ENCODE measurements at places on chromosomes 2 and 18.

GRCh38 chr18:57095884-57096283, 51.0 kb upstream of the BOD1L2 start:
- no peak for DNase-seq

DNA sequence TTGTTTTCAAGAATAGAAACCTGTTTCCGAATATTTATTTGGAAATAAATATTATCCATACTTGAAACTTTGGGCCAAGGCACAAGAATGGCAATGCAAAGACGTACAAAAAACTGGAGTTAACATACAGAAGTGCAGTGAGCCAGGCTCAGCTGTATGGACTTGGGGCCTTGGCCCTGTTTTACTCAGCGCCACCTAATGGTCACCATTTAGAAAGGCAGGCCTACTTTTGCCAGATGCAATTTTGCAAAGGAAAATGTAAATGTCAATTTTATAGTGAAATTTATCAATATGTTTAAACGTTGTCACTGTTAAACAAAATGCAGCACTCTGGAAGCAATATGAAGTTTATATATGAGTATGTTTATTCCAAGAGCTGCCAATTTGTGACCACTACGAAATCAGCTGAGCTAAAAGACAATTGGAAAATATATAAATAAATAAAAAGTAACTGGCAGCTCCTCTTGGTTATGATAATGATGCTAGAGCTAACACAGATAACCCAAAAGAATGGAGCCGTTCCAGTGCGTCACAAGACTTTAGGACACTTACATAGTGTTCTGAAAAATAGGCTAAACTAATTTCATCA, 155.0 kb downstream of the ARHGAP15 start:
- peak; percentile 41 for DNase-seq

GRCh38 chr2:152518641-152519580, 183.9 kb downstream of the FMNL2 start:
- DNase-seq = no peak

DNA sequence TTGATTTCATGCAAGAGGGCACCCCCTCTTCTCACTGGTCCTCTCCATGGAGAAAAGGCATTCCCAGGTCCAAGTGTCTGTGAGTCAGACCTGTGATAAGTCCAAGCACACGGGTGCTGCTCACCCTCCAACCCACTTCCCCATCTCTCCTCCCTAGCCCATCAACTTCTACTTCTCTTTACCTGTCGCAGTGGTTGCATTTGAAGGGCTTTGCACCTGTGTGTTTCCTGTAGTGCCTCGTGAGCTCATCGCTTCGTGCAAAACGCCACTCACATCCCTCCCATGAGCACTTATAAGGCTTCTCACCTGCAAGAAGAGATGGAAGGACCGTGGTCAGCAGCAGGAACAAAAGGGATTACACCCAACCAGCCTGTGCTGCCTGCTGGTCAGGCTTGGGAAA, 77.5 kb downstream of the KLF7 start:
- peak; percentile 13 for DNase-seq

GRCh38 chr2:12284037-12284436, 432.7 kb upstream of the TRIB2 start:
- no peak for DNase-seq

GRCh38 chr2:189143925-189144324, 35.6 kb downstream of the COL5A2 start:
- DNase-seq = no peak

DNA sequence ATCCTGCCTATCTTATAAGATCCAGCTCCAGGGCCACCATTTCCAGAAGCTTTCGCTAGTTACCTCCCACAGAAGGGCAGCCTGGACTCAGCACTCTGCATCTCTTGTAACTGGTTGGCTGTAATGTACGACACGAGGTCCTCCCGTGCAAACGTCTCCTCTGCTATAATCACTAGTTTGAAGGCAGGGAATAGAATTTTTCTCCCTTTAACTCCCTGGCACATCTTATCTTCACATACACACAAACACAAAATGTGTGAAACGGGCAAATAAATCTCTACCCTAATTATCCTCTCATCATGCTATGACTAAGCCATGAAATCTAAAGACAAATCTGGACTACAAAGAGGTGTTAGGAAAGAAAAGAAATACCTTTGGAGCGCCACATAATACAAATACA, 36.8 kb downstream of the RNU4ATAC start:
- DNase-seq = no peak

DNA sequence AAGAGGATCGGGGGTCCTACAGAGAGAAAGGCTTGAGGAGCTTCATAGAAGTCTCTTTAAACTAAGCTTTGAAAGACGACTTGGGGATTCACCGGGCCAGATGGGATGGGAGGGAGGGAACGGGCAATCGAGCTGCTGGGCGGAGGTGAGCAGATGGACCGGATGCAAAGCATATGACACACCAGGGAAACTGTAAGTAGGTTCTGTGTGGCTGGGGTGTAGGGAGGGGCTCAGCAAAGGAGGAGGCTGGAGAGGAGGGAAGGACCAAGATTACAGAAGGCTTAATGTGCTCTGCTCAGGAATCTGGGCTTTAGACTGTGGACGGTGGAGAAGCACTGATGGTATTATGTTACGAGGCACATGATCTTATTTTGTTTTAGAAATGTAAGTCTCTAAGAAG, 131.5 kb downstream of the MAIP1 start:
- DNase-seq = no peak

DNA sequence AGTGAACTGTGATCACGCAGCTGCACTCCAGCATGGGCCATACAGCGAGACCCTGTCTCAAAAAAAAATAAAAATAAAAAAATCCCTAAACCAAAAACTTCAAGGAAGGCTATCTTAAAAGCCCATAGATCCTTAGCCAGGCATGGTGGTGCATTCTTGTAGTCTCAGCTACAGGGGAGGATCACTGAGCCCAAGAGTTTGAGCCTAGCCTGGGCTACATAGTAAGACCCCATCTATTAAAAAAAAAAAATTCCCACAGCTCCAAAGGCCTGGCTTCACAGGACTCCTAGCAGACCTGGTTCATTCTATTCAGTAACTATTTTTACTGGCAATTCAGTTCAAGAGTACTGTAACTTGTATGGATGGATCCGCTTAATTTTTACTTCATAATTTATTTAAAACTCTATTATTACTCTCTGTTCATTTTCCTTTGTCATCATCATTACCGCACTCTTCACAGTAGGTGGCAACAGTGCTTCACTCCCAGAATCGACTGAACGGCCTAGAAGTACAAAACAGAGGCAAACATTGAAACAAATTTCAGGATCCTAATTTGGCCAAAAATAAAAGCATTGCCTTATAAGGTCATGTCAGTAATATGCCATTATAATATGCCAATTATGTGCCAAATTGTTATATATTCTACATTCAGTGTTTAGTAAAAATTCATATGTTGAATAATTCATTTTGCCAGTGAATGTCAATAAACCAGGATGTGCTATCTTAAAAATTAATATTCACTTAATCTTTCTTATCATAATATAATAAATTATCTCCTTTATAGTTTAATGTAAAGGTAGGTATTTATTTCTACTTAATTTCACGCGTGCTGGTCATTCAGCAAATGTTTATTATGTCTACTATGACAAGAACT, 14.3 kb upstream of the STAM2 start:
- DNase-seq = peak; percentile 22

DNA sequence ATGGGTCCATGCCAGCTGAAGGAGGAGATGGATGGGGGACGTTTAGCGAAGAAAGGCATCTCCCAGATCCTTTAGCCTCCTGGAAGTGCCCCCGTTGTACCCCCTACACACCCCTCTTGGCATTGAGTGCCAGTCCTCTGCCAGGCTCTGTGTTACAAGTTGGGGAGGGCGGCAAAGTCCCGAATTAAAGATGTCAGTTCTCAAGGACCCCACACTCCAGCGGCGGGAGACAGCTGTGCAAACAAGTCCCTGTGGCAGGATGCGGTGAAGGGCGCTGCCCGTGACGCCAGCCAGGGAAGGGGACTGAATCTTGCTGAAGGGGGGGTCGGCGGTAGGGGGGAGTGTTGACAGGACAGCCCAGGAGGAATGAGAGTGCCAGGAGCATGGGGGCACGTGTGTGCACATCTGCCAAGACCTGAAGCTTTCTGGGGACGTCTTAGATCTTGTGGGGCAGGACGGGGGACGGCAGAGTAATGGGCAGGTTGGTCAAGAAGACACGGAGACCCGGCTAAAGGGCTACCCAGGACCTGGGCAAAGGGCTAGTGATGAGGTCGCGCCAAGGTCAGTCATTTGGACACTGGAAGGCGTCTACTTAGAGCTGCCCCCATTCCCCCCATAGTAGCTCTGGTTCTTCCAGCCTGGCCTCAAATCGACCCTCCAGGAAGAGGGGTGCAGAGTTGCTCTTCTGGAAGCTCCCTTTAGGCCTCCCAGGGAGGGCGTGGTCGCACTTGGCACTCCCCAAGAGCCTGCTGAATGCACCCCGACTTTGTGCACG, 2.8 kb upstream of the CTDSP1 start:
- DNase-seq = peak; percentile 81

DNA sequence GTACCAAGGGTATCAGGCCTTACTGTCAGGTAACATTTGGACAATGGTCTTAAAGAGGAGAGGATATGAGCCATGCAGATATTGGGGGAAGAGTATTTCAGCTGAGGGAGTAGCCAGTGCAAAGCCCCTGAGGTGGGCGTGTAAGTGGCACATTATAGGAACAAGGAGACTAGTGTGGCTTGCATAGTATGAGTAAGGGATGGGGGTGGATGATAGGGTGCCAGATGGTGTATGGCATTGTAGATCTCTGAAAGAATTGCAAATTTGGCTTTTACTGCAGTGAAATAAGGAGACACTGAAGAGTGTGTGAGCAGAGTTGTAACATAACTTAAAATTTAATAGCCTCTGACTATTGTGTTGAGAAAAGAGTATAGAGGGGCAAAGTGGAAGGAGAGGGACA, 244.0 kb downstream of the PDE11A start:
- DNase-seq = no peak

DNA sequence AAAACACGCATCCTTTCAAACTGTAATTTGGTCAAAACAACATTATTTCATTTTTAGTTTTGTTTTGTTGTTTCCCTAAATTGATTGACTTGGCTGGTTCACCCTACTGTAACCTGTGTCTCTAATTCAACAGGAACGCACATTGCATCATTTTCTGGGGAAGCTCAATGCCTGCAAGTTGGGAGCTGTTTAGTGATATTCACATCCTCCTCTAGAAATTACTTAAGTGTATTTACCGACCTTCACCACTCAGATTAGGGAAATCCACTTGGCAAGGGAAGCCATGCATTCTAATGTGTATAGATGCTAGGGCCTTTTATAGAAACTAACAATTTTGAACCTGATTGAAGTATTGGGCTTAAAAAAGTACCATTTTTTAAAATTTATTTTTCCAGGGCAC, 7.3 kb upstream of the TPO start:
- no peak for DNase-seq

DNA sequence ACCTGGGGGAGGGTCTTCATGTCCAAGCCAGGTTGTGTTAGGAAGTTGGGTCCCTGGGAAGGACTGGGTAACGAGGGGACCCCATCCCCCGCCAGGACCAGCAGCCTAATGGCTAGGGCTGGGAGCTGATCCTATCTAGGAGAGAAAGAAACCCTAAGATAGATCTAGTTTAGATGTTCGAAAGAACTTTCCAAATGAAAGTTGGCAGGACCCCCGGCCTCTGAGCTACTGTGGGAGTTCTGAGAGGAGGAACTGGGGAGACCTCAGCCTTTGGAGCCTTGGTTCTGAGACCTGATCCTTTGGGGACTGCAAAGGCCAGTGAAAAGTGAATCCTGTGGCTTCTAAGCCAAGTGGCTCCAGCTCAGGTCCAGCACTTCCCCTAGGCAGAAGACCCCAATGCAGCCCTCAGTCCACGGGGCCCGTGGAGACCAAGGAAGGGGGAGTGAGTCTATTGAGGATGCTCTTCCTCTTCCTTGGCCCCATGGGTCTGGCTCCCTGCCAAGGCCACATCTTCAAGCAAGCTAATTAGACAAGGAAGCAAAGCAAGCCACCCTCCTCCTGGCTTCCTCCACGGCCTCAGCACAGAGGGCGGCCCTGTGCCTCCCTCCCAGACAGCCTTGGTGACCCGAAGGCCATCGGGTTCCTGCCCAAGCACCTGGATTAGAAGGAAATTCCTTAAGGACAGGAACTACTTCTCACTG, 23.5 kb downstream of the CCT7 start:
- peak; percentile 13 for DNase-seq

DNA sequence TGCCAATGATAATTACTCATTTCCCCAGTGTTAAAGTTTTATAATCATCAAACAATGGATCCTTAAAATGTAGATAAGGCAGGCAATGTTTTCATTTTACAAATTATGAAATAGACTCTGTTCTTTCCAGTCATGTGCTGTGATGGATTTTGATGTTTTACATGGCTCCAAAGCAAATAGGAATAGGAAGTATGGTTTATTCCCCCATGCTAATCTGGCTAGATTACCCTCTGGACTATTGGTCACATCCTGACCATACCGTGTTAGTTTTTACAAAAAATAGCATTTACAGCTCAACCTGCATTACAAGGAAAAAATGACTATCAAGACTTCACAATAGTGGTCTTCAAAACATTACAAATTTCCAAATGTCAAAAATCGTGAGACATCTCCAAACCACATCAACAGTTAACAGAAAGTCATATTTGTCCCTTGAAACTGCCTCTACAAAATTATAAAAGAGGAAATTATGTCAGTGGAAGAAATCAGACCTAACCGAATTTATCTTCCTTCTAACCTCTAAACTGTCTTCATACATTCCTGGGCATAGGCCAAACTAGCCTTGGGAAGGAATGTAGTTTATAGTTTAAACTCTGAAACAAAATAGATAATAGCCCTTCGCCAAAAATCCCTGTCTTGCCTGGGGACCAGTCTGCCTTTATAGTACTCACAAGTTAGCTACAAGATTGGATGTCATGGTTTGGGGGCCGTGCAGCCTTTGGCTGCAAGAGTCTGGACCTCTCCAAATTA, 1941.2 kb upstream of the CELF4 start:
- DNase-seq = no peak

- DNase-seq = no peak
Measured at GRCh38 chr2:10057231-10058107, 14.1 kb downstream of the KLF11 start.

GRCh38 chr18:57776354-57776753, 26.8 kb downstream of the ATP8B1 start:
- DNase-seq = no peak

DNA sequence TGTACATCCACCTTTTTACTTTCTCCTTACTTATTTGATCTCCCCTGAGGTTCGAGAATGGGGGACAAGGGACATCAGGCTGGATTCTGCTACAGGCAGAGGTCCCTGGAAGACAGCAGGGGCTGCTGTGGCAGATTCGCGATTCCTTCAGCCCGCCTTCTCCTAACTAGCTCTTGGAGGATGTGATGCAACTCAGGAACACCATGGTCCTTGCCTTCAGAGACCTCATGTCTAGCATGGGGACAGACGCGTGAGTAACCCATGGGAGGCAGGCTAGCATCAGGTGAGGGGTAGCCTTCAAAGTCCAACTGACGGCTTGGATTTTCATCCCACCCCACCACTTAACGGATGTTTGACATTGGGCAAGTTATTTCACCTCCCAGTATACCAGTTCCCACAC, 869 bp upstream of the TCF23 start:
- no peak for DNase-seq
